ENCODE measurements at places on chromosomes 5 and 9. TPM values are rescaled to one million over a fixed set of nuclear protein-coding genes. Genes with fewer than 3 reads are reported as not detected.

GRCh38 chr9:119675951-119676350 lies 306.7 kb upstream of the BRINP1 start:
- DNase-seq: no peak

- DNase-seq: no peak
Measured at GRCh38 chr9:100098046-100098886, 534 bp downstream of the ERP44 start.

- no peak for DNase-seq
Measured at GRCh38 chr5:73387601-73388305, 60.8 kb downstream of the FOXD1 start.

- peak; percentile 82 for DNase-seq
Measured at GRCh38 chr5:170552621-170553115, 48.8 kb downstream of the KCNIP1 start.

DNA sequence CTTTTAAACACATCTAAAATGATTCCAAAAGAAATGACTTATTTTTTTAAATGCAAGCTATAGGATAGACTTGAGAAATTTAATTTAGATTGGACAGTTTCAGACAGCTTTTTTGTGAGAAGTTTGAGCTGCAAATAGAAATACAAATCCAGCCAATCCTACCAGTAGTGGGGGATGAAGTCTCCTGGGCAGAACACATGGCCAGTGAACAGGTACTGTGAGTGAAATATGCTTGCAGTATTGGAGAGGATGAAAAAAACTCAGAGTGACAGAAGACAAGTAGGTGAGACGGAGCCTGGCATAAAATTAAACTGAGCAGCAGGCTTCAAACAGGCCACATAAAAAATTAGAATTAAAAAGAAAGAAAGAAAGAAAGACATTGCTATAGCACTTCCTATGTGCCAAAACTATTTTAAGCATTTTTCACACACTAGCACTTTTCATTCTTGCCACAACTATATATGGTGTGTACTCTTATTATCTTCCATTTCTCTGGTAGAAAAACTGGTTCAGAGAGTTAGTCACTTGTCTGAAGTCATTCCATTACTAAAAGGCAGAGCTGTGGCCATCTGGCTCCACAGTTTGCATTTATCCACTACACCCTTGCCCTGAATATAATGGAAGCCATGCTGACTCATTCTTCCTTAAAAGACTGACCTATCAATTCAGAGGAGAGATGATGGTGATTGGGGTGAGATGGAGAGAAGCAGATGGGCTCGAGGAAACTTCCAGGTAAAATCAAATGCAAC lies 310.2 kb upstream of the CTNND2 start:
- no peak for DNase-seq

DNA sequence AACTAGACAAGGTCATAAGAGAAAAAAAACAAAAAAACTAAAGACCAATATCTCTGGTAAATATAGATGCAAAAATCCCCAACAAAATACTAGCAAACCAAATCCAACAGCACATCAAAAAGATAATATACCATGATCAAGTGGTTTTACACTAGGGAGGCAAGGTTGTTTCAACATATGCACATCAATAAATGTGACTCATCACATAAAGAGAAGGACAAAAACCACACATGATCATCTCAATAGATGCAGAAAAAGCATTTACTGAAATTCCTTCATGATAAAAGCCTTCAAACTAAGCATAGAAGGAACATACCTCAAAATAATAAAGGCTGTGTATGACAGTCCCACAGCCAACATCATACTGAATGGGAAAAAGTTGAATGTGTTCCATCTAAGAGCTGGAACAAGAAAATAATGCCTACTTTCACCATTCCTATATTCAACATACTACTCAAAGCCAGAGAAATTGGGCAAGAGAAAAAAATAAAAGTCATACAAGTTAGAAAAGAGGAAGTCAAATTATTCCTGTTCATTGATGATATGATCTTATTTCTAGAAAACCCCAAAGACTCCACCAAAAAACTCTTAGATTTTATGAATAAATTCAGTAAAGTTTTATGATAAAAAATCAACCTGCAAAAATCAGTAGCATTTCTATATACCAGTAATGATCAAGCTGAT lies 72.2 kb upstream of the FAM169A start:
- DNase-seq: no peak

DNA sequence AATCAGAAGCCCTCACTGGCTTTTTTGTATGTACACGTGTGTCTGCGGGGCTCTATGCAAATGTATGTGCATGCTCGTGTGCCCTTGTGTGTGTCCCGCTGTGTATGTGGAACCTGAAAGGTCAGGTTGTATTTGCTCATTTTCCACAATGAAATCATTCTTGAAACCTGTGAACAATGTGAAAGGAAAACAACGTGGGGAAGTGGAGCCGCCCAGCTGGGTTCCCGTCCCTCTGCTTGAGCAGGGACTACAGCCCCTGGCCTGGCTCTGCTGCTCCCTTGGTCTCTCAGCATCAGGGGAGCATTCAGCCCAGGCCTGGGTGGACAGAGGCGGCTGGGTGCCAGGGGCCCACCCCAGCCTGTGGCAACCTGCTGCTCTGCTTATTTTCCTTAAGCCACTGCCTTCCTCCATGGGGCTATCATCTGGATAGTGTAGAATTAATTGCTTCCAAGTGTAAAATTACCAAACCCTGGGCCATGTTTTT lies 3.0 kb downstream of the ECSCR start:
- DNase-seq: peak; percentile 86

CNTLN gene
- total RNA-seq: 3.1 TPM

TAF11L11 gene
- not detected for total RNA-seq

SLC4A9 gene
- 0.19 TPM for total RNA-seq

RIMOC1 gene
- total RNA-seq: 15.3 TPM

CDH12 gene
- not detected for total RNA-seq

SLC1A1 gene
- 0.59 TPM for total RNA-seq

TPRN gene
- 13.5 TPM for total RNA-seq
